Stimulated activated naive B cell treated with anti-CD40 and anti-IgM and Interleukin-4, amounts not matched to agents 10 μg/mL and 1 μg/mL and 100 μg/mL, for 72 hours (primary cell): ENCODE measurements at places on chromosomes 4 and X.

GRCh38 chrX:113828470-113828869 lies 755.4 kb upstream of the HTR2C start:
- no peak overlapping the region for H3K4me3 ChIP-seq
- no peaks in the 10 kb centered on the region for H3K36me3 ChIP-seq
- no peaks in the 10 kb centered on the region for H3K27me3 ChIP-seq
- no peaks in the 10 kb centered on the region for H3K4me1 ChIP-seq

GRCh38 chrX:118221270-118221669 lies 104.7 kb upstream of the KLHL13 start:
- H3K36me3 ChIP-seq = no peaks in the 10 kb centered on the region
- peaks cover 3% of the 10 kb centered on the region for H3K27me3 ChIP-seq
- H3K27ac ChIP-seq = no peak overlapping the region
- no peak overlapping the region for H3K4me3 ChIP-seq
- no peaks in the 10 kb centered on the region for H3K4me1 ChIP-seq
- DNase-seq = no peak

DNA sequence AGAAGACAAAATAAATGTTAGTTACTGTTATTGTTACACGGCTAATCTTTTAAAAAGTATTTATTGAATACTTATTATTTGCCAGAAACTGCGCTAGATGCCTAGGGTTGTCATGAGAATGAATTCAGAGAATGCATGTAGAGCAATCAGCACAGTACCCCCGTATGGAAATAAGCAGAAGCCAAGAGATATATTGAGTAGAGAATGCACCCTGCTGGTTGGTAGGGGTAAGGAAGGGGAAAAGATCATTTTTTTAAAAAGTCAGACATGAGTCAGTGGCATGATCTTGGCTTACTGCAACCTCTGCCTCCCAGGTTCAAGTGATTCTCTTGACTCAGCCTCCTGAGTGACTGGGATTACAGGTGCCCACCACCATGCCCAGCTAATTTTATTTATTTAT lies 13.1 kb upstream of the DRP2 start:
- H3K36me3 ChIP-seq = no peaks in the 10 kb centered on the region
- H3K27me3 ChIP-seq = no peaks in the 10 kb centered on the region
- H3K4me3 ChIP-seq = no peak overlapping the region
- no peak overlapping the region for H3K27ac ChIP-seq

GRCh38 chrX:703466-703865 lies 72.9 kb downstream of the SHOX start:
- no peak for DNase-seq
- H3K4me3 ChIP-seq = no peak overlapping the region
- H3K27me3 ChIP-seq = peaks cover 3% of the 10 kb centered on the region
- peaks cover 3% of the 10 kb centered on the region for H3K36me3 ChIP-seq
- peaks cover 2% of the 10 kb centered on the region for H3K4me1 ChIP-seq

DNA sequence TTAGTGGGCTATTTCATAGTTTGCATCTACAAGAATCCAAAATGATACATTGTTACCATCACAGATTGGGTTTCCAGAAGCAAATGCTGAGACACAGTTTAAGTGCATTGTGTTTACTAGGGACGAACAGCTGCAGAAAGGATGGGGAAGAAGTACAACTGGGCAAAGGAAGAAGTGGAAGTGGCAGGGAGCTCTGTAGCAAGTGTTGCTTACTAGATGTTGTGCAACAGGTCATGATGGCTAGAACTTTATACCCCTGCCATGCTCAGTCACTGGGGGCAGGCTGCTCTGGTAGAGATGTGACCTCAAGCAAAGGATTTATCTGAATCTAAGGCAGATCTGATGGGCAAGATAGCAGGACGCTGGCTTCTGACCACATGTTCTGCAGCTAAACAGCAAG lies 76.1 kb upstream of the EMCN start:
- H3K4me1 ChIP-seq = no peaks in the 10 kb centered on the region
- H3K27ac ChIP-seq = no peak overlapping the region
- no peak for DNase-seq
- no peak overlapping the region for H3K4me3 ChIP-seq
- no peaks in the 10 kb centered on the region for H3K36me3 ChIP-seq

GRCh38 chr4:185566425-185566824 lies 31.1 kb upstream of the PDLIM3 start:
- no peaks in the 10 kb centered on the region for H3K4me1 ChIP-seq
- H3K4me3 ChIP-seq = no peak overlapping the region
- peaks cover 23% of the 10 kb centered on the region for H3K27me3 ChIP-seq
- no peak for DNase-seq

- no peak overlapping the region for H3K27ac ChIP-seq
- H3K36me3 ChIP-seq = no peaks in the 10 kb centered on the region
- no peaks in the 10 kb centered on the region for H3K27me3 ChIP-seq
- H3K4me1 ChIP-seq = no peaks in the 10 kb centered on the region
- no peak for DNase-seq
Observed at GRCh38 chr4:181503687-181504390, 739.4 kb upstream of the TENM3 start.

DNA sequence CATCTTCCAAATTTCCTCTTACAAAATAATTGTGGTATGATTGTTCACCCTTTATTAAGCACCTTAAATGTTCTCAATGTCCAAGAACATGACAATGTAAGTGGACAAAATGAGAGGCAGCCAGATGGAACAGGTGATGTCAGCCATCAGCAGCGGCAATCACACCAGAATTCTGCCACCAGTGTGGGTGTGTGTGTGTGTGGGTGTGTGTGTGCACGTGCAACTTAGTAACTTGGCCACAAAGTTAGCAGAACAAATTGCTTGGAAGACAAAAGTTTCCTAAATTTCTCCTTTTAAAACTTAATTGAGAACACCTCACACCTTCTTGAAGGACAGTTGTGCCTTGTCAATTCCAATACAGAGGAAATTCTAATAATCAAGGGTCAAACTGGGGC lies 18.7 kb downstream of the LNX1 start:
- H3K36me3 ChIP-seq = no peaks in the 10 kb centered on the region
- no peaks in the 10 kb centered on the region for H3K27me3 ChIP-seq
- no peak for DNase-seq
- H3K4me1 ChIP-seq = no peaks in the 10 kb centered on the region

GRCh38 chr4:15883610-15884243 lies 54.8 kb downstream of the FGFBP1 start:
- H3K4me3 ChIP-seq = no peak overlapping the region
- no peaks in the 10 kb centered on the region for H3K36me3 ChIP-seq
- no peak for DNase-seq
- peaks cover 4% of the 10 kb centered on the region for H3K4me1 ChIP-seq
- no peak overlapping the region for H3K27ac ChIP-seq
- peaks cover 4% of the 10 kb centered on the region for H3K27me3 ChIP-seq

GRCh38 chr4:182017038-182017437 lies 226.2 kb upstream of the TENM3 start:
- DNase-seq = no peak
- H3K4me3 ChIP-seq = no peak overlapping the region
- H3K4me1 ChIP-seq = no peaks in the 10 kb centered on the region
- H3K27me3 ChIP-seq = no peaks in the 10 kb centered on the region

DNA sequence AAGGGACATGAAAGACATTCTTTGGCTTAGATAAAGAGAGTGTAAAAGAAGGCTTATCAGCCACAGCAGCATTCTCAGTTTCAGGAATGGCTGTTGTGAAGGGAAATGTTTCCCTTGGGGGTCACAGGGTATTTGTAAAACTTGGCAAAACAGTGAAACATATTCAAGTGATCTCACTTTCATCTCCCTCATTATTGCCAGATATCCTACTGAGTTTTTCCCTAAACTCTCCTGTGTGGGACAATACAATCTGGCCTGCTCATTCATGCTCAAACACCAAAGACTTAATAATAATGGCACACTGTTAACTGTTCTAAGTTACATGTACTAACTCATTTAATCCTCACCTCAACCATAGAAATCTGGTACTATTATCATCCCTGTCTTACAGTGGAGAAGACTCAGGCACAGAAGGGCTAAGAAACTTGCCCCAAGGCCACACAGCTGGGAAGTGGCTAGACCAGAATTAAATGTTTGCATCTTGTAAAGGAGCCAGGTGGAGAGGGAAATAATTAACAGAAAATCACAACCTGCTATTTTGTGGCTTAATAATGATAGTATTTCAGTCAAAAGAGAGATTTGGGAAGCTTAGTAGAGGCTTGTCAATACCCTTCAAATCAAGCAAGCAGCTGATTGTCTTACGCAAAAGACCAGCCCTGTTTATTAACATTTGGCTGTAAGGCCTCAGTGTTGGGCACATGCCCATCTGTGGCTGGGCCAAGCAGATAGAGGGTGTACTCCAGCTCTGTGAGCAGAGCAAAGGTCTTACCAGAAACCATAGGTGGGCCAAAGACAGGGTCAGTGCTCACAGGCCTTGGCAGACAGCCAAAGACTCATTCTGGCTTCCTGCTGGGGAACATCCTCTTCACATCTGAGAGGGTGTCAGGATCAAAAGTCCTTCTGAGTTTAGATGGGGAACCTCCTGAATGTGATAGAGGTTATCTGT lies 17.3 kb downstream of the SMPX start:
- no peak overlapping the region for H3K27ac ChIP-seq
- no peak for DNase-seq
- no peaks in the 10 kb centered on the region for H3K36me3 ChIP-seq
- no peak overlapping the region for H3K4me3 ChIP-seq

GRCh38 chrX:135010921-135011320 lies 11.4 kb downstream of the RTL8B start:
- H3K4me1 ChIP-seq = no peaks in the 10 kb centered on the region
- no peaks in the 10 kb centered on the region for H3K36me3 ChIP-seq
- H3K27me3 ChIP-seq = peaks cover 11% of the 10 kb centered on the region
- no peak for DNase-seq

- H3K27ac ChIP-seq = no peak overlapping the region
- peaks cover 8% of the 10 kb centered on the region for H3K27me3 ChIP-seq
- H3K36me3 ChIP-seq = no peaks in the 10 kb centered on the region
- DNase-seq = no peak
- H3K4me3 ChIP-seq = no peak overlapping the region
Observed at GRCh38 chr4:53925050-53925605, 139.3 kb downstream of the CHIC2 start.

DNA sequence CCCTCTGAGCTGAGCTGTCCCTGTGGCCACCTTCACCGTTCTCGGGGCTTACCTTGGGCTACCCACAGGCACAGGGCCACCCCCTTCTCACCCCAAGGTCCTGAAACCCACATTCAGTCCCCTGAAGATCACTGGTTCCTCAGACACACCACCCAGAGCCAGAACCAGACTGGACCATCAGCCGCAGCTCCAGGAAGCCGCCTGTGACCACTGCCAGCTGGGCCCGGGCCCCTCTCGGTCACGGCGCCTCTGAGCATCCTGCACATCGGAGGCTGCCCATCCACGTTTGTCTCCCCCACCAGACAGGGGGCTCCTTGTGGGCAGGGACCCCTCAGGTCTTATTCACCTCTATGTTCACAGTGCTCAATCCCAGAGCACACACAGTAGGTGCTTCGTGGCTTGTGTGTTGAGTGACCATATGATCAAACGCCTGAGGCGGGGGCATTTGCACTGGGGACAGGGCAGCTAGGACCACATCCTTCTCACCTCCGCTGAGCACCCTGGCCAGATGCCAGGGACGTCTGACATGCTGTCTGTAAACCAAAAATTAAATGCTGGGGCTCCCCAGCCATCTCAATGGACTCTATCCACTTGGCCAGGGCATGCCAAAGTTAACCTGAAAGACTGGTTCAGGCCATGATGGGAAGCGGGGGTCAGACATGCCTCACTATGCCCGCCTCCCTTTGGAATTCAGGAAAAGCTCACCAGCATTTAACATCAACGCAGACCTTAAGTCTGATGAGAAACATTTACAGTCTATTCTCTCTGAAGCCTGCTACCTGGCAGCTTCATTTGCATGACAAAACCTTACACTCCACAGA lies 109.4 kb upstream of the AFAP1 start:
- no peak overlapping the region for H3K4me3 ChIP-seq
- peaks cover 21% of the 10 kb centered on the region for H3K36me3 ChIP-seq
- peaks cover 20% of the 10 kb centered on the region for H3K27me3 ChIP-seq
- DNase-seq = no peak
- H3K27ac ChIP-seq = no peak overlapping the region
- peaks cover 8% of the 10 kb centered on the region for H3K4me1 ChIP-seq
